ENCODE measurements at places on chromosomes 1 and 21.

GRCh38 chr1:41110286-41110685, 88.8 kb upstream of the SLFNL1 start:
- DNase-seq: no peak

DNA sequence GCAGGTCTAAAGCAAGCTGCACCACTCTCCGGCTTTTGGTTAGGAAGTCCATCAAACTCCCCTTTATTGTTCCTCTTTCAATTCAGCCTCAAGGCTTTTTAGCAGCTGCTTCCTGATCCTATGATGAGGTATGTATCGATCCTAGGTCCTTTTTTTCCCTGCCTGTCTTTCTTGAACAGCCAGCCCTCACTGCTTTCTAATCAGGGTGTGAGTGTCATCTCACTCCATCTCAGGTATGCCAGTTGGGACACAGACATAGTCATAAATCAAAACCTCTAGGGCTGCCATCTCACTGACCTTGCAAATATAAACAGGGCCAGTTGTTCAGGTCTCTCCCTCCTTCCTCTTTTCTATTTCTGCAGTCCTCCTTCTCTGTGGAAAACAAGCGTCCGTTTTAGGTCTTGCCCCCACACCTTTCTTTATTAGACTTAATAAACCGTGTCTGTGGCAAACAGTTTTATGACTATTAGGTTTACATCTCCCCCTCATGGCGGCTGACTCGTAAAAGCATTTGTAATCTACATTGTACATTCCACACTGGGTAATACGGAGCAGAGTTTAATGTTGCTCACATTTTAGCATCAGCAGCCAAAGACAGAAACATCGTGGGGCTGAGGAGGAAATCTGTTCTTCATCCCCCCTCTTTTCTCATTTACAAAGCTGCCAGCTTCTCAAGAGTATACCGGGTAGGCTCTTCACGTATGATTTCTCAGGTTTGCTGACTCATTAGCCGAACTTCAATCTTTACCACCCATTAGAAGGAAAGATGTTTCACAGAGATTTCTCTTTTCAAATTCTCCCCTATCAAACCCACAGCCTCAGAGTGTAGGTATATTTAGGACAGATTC, 11.6 kb downstream of the STYXL2 start:
- no peak for DNase-seq

DNA sequence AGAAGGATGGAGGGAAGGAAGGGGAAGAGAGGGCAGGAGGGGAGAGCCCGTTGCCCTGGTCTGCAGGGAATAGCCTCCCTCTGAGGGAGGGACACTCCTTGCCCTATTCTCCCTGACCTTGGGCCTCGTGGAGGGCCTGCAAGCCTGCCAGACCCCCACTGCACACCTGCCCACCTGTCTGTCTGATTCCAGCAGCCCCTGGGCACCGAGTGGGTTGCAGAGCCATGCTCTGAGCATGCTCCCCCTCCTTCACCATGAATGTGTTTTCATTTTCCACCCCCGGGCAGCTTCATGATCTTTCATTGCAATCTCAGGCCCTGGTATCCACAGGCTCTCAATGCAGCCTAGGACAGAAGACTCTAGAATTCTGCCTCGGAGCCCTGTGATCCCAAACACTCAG, 5.1 kb upstream of the NPHP4 start:
- DNase-seq: no peak

GRCh38 chr21:34913811-34914210, 135.3 kb downstream of the RUNX1 start:
- DNase-seq: no peak

DNA sequence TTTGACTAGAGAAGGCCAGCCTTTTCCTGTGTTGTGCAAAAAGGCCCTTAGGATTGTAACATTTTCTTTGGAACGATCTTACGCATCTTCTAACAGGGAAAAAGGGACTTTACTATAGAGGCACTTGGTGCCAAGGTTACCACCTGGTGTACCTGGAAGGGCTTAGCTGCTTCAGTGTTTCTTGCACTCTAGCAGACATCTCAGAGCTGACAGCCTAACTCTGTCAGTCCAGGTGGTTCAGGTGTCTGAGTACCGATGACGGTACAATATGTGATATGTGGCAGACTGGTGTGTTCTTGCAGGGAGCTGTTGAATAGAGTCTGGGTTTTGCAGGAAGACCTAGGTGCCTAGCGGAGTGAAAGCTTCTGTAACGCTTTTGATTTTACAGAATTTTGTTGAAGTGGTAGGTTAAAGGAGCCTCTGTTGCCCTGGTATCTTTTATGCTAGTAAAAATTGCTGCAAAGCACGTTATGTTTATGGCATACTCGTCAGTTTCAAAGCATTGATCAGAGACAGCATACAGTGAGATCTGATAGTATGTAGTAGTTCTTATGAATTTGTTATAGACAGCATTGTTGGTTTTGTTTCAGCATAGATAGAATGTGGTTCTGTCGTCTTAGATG, 1.4 kb downstream of the MAGI3 start:
- no peak for DNase-seq

- DNase-seq: no peak
Observed at GRCh38 chr1:14755518-14756252, 157.2 kb downstream of the KAZN start.

- DNase-seq: no peak
Observed at GRCh38 chr1:174206148-174206836, 47.0 kb downstream of the RABGAP1L start.

All from stimulated activated CD8-positive, alpha-beta memory T cell treated with anti-CD3 and anti-CD28 coated beads, Interleukin-7, amount 100 ng/mL, for 4 hours (primary cell).